Activated naive CD4-positive, alpha-beta T cell (primary cell): ENCODE measurements at places on chromosomes 1 and 21.
A peak's percentile ranks its signal among the peaks of the same experiment; 100 is the strongest.

DNA sequence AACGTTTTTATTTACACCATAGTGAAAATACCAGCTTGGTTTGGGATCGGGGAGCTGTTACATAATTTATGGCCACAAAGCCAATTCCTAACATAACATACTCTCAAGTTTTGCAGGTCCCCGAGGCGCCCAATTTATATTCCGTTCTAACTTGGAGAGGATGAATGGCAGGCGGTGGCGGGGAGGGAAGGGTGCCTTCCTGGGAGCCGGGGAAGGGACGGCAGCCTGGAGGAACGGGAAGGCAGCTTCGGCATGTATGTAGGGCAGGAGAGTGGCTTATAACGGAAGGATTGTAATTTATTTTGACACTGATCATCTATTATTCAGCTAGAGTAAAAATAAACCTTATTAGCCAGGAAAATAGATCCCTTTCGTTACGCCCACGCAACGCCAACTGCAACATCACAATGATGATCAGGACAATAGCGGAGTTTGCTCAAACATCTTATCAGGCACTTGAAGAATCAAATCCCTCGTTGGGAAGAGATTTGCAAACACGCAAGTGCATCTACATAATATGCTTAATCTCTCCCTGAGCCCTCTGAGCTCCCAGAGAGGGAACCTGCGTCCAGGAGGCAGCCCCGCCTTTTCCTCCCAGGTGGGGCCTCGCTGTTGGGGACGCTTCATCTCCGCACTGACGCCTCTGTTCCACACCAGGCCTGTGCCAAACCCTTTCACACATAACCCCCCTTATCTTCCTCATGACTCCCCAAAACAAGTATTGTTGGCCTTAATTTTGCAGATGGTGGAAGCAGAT is 93.7 kb upstream of the C1orf174 start:
- DNase-seq: no peak

GRCh38 chr1:223756806-223757700 is 44.7 kb downstream of the CAPN2 start:
- DNase-seq: no peak

DNA sequence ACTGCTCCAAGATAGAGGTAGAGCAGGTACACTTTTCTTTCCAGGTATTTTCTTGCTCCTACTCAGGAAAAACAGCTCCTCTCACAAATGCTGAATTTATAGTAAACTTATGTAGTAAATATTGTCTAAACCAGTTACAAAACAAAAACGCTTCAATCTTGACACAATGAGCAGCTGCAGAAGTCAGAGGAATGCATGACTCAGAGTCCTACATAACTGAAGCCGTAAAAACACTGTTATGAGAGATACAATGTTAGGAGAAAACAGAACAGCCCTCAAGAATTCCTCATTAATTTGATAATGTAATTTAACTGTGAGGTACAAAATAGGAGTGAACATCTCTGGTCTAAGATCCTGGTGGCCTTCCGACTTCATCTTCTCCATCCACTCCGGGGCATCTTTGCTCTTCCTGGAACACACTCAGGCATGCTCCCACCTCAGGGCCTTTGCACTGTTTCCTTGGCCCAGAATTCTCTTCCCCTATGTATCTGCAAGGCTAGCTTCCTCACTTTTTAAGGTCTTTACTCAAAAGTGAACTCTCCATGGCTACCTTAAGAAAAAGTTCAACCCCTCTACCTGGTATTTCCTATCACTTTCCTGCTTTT is 138.5 kb downstream of the SLC45A1 start:
- DNase-seq: no peak

DNA sequence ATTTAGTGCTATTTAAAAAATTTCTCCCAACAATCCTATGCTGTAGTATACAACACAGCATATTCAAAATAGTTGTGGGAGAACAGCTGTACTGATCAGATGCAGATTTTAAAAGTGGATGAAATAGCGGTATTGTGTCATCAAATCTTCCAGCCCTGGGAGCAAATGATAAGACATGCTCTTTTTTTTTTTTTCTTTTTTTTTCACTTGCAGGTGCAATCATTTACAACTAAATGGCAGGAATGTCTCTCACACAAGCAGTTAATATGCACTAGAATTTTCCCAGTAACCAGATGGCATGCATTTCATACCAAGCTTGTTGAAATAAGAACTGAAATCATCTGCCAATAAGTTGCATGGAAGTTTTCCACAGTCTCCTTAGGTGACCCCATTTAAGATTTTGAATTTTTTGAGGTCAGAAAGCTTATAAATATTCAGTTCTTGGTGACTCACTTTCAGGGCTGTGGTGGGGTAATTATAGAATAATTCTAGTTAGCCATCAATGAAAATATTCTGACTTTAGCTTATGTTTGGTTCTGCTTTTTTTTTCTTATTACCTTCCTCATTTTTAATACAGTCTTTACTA is 623.9 kb upstream of the NR5A2 start:
- no peak for DNase-seq

- DNase-seq: no peak
Measured at GRCh38 chr1:243956450-243956849, 94.6 kb upstream of the ZBTB18 start.

DNA sequence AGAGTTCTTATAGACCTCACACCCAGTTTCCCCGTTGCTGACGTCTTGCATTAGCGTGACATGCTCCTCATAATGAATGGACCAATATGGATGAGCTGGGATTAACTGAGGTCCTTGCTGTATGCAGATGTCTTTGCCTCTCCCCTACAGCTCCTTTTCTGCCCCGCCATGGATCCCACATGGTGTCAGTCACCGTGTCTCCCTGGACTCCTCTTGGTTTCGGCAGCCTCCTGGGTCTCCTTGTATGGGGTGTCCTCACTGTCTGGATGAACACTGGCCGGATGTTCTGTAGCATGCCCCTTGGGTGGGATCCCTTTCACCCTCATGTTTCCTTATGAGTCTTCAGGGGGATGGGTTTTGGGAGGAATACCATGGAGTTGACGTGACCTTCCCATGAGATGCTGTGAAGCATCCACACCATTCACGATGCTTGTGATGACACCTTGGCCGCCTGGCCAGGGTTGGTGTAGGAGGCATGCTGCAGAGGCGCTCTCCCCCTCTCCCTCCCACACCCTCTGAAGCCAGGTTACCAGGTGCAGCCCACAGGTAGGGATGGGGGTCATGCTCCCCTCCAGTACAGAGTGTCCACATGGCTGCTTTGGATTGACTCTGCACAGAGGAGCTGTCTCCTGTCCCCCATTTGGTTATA is 4.4 kb downstream of the GJC2 start:
- no peak for DNase-seq

GRCh38 chr21:46617267-46618051 is 12.6 kb upstream of the S100B start:
- no peak for DNase-seq

DNA sequence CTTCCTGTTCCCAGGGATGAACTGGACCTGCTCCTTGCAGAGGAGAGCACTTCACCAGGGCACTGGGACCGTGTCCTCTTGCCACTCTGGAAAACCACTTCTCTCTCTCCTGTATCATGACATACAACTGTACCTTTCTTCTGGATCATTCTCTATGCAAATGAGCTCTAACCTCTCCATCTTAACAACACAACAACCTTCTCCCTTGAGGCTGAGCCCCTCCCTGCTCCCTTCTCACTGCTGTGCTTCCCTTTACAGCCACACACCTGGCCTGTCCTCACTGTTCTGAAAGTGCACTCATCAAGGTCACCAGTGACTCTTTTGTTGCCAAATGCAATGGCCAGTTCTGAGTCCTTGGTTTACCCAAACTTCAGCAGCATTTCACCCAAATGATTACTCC is 54.5 kb upstream of the MRPS6 start:
- DNase-seq: no peak

- DNase-seq: no peak
Measured at GRCh38 chr1:204348722-204349121, 11.0 kb downstream of the PLEKHA6 start.

- DNase-seq: no peak
Measured at GRCh38 chr1:226223157-226223785, at the start of gene MIXL1. Gene MIXL1, plus strand, starts transcription at chr1:226223664. Its CDS starts 18 bp downstream, at chr1:226223682.

DNA sequence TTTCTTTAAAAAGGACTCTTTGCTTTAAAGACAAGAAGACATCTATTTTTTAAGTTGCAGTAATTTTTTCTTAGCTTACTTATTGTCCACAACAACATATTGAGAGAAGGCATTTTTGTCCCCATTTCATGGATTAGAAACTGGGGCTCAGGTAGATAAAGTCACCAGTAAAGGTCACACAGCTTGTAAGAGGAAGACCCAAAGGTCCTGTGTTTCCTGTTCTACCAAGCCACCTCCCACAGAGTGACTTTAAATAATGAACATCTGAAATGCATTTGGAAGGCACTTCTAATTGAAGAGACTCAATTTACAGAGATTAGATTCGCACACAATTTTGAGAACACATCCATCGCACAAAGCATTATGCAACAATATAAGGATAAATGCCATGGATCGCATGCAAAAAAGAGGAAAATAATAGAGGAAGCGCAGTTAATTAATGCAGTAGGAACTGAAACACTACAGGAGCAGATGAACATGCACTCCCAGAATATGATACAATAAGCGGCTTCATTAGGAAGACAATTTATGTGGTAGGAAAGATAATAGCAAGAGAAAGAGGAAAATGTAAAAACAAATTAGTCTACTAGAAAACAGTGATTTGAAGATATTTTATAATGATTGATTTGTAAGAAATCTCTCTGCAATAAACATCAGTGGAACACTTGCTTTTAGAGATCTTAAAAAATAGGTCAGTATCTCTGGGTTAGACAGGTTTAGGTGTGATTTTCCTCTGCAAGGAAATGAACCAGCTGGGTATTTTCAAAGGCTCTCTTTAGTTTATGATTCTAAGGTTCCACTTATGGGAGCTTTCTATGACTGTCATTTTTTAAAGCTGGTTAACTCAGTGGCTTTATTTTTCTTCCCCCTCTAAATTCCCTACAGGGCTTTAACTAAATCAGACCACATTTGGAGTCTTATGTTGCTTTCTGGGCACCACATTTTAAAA is 27.1 kb upstream of the CD2 start:
- no peak for DNase-seq

DNA sequence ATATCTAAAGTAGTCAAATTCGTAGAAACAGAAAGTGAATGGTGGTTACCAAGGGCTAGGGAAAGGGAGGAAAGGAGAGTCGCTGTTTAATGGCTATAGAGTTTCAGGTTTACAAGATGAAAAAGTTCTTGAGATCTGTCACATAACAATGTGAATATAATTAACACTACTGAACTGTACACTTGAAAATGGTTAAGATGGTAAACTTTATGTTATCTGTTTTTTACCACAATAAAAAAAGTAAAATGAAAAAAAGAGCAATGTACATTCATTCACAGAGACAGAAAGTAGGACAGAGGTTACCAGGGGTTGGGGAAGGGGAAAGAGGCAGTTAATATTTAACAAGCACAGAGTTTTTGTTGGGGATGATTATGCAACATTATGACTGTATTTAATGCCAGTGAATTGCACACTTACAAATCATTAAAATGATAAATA is 53.3 kb upstream of the SEC16B start:
- DNase-seq: no peak

DNA sequence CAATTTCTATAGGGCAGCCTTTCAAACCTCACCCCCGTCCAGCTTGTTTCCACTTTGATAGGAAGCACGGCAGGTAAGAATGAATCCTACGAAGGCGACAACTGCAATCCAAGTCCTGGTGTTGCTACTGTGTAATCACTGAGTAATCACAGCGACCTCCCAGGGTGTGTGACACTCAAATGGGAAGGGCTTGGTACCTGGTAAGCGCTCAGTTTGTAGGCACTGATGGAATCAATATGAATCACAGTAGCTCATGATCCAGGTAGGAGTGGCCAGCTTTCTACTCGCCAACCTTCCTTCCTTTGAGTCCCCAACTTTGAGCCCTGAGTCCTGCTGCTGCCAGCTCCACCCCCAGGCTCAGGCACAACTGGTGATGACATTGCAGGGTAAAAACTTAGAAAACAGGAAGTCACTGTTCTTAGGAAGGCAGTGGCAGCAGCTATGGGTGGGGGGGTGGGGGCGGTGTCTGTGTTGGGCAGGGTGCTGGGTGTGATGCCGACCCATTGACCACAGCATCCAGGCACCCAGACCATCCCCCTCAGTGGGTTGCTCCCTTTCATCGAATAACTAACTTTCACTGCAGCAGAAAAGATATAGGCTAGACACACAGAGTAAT is 70.7 kb downstream of the CD247 start:
- DNase-seq: peak; percentile 57

DNA sequence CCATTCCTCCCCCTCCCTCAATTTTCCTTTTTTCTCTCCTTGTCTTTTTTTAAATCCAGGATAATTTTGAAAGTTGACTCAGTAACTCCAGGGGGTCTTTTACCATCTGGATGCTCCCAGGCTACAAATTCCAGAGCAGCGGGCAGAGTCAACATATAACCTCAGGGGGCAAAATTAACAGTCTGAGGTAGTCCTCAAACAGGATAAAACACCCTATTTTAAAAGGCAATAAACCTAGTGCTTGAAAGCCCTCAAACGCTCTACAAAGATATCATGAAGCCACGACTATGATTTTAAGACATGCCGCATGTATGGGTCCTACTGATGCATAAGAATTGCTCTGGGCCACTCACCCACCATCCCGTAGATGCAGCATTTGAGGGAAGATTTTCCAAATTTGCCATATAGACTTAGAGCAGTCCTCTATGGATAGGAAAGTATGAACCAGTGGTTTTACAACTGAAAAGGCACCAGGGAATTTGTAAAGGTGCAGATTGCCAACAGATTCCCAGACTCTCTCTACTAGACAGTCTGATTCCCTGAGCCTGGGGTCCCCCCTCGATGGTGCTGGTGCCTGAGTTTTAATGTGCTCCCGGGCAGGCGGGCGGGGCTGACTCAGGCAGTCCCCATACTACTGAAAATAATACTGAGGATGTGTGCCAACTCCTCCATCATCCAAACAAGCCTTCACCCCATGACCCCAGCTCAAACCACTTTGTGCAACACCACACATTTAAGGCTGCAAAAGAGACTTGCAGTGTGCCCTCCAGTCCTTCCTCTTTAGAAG is 37.2 kb downstream of the PTPN14 start:
- DNase-seq: no peak

DNA sequence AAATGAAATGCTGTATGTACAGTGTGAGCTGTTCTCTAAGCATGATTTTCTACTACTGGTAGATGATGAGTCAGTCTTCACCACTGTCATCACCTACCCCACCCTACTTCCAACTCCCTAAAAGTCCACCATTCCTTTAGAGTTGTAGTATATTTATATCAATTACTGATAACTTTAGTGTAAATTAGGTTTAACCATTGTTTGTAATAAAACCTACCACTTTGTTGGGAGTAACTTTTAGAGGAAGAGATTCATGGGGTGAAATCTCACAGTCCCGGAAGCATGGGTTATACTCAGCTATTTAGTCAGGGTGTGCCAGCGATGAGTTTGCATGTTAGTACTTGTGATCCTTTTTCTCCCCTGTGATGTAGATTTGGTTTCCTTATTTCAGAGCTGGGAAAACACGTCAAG is 17.1 kb downstream of the MORC3 start:
- DNase-seq: no peak

GRCh38 chr1:162835157-162835899 is 25.6 kb downstream of the CCDC190 start:
- DNase-seq: no peak

- DNase-seq: no peak
Measured at GRCh38 chr1:211281320-211282022, 22.3 kb downstream of the RCOR3 start.
